G401 (cell line): ENCODE measurements at places on chromosomes 4 and X.

DNA sequence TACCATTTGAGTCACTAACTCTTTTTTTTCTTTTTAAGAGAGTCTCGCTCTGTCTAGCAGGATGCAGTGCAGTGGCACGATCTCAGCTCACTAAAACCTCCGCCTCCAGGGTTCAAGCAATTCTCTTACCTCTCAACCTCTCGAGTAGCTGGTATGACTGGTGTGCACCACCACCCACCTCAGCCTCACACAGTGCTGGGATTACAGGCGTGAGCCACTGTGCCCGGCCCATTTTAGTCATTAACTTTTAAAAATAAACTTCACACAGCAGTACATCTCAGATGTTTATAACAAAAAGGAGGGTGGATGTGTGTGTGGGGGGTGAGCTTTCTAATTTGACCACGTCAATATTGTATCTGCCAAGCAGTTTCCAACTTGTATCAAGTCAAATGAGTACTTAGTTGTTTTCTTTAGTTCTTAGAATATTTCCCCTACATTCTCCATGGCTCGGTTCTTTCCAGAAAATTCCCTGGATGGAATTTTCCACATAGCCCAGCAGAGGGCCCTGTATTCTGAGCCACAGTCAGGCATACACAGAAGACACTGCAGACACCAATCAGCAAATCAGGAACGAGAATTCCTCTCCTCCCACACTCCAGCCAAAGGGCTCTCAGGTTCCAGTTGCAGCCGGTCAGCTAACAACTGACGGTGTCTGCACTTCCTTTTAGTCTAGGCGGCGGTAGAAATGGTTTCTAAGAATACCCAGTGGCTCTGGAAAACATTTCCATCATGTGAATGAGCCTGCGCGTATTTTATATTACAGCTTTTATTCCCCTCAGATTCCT, 20.1 kb upstream of the ARAF start:
- peak; percentile 94 for DNase-seq

- DNase-seq: no peak
Measured at GRCh38 chr4:84258905-84259830, 239.9 kb downstream of the NKX6-1 start.

GRCh38 chr4:38529189-38530115, 134.5 kb upstream of the KLF3 start:
- no peak for DNase-seq

DNA sequence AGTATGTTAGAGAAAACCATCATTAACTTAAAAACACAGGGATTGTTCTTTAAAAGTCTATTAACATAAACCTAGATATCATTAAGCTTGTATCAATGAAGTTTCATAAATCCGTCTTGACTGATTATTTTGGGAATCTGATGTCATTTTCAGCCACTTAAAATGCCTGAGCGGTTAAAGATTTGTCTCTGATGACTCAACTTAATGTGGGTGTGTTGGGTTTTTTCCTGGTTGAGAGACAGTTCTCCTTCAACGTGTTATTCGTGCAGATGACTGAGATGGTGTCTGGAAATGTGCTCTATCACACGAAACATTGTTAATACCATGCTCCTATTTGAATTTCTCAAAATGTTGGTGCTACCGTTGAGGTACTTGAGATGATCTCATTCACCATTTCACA, 227.3 kb upstream of the TENM3 start:
- DNase-seq: no peak

DNA sequence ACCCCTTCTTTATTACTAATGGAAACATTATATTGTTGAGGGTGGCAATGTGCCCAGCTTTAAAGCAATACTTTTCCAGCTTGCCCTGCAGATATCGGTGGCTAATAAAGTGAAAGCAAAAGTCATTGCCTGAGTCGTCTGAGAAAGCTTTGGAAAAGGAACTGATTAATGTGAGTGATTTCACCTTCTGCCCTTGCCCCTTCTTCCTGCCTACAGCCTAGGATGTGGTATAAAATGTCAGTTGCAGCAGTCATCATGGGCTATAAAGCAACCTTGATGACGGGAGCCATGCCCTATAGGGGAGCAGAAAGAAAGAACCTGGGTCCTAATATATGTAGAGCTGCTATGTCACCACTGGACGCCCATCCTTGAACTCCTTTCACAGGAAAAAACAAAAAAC, 132.4 kb upstream of the USP9X start:
- no peak for DNase-seq
